Activated T-helper 1 cell treated with anti-CD3 and anti-CD28 coated beads, Interleukin-2, amount 50 U/mL, for 16 hours (primary cell): ENCODE measurements at places on chromosomes 1 and 21.

DNA sequence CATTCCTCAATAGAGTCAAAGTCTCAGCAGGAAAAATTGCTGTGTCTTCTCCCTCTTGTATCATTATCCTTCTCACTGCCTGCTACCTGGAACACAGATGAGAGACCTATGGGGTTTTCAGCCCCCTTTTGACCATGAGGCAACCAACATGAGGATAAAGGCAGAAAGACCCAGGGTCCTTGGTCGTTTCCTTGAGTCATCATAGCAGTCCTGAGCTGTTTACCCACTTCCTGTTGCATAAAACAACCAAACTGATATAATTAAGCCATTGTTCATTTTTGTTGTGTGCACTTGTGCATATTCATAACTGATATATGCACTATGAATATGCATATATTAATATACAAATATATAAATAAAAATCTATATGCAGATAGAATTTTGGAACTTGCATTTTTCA, 188.3 kb upstream of the MAP1LC3C start:
- no peak for DNase-seq

DNA sequence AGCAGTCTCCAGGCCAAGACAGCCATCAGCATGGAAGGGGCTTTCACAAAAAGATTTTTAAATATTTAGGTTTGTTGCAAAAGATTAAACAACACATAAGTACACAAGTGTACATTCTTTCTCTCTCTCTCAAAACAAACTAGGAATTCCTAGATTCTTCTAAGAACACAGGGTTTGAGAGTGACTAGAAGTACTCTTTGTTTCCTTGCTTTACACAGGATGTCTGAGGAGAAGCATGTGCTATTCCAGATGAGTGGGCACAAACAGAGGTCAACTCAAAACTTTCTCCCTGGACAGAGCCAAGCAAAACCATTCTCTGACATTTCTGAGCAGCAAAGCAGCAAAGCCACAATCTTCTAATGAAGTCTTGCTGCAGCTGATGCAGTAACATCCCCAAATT, 210.6 kb upstream of the HOOK1 start:
- no peak for DNase-seq

DNA sequence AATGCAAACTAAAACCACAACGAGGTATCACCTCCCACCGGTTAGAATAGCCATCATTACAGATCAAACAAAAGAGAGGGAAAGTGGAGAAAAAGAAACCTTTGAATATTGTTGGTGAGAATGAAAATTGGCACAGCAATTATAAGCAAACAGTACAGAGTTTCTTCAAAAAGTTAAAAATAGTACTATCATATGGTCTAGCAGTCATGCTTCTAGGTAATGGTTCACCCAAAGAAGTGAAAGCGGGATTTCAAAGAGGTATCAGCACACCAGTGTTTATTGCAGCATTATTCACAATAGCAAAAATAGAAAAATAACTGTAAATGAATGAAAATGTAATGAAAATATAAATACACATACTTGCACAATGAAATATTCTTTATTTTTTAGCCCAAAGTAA, 8.2 kb downstream of the OR2T10 start:
- DNase-seq = no peak

DNA sequence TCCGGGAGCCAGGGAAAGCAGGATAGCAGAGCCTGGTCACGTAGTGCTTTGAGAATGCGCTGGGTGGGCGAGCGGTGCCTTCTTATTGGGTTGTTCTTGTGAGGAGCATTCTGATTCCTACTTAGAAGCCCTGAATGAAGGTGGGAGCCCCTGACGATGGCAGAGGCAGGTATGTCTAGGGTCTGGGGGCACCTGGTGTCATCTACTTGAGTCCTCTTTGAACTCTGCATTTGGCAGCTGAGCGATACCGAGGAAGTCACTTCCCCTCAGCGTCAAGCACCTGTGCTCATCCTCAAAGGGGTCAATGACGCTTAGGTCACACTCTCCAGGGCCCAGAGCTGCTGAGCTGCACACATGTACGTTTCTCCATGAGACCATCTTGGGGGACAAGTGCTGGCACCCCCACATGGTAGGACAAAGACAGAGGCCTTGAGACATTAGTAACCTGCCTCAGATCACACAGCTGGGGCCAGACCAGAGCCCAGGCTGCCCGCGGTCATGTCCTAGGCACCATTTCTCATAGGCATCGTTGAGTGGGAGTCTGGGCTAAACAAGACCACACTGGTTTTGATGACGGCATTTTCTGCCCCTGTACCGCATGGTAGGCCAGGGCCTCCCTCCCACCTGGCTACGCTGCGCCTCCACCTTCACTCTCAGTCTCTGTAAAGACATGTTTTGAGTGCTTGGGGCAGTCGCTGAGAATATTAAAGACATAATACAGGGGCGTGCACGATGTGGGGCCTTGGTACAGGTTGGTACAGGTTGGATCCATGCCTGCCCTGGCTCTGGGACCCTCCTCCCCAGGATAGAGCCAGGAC, 69.1 kb upstream of the ABCG1 start:
- no peak for DNase-seq

DNA sequence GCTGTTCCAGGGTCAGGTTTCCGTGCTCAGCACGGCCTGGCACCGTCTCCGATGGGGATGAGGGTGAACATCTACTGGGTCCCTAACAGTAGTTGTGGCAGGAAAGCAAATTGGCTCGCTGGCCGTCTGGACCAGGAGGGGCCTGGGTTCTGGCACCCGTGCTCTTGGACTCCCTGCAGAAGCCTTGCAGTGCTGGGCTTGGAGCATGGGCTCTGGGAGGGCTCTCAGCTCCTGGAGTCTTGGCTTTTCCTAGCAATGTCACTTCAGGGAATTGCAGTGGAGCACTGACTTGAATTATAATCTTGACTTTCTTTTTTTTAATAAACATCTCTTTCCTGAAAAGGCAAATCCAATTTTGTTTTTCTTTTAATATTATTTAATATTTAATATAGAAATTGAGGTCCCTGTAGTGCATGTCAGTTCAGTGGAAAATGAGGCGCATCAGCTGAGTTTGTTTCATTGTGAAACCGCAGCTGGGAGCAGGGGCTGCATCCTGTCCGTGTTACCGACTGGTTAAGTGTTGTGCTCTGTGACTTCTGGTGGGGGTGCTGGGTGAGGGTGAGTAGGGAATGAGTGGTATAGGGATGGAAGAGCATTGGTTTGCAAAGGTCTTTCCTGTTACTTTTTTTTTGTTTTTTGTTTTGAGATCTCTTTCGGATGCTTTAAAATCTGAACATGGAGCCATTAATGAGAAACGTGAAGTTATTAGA, 64.1 kb downstream of the PEX14 start:
- DNase-seq = no peak

GRCh38 chr1:9308236-9308785, 15.6 kb downstream of the SPSB1 start:
- DNase-seq = no peak

- DNase-seq = no peak
Measured at GRCh38 chr1:41013796-41014195, 7.7 kb downstream of the SLFNL1 start.

DNA sequence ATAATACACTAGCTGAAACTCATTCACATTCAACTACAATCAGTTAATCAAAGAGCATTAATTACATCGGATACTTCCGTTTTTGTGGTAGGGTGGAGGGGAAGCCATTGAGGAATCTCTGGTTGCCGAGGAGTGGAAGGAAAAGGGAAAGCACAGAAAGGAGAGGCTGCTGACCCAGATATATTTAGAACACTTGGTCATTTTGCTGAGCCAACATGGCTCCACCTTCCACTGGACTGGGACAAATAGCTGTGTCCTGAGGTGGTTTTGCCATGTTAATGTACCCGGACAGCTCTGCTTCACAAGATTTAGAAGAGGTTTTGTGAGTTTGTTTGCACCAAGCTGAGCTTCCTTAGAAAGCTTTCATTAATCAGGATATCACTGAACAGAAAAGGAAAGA, 26.2 kb downstream of the ASTN1 start:
- DNase-seq = no peak

GRCh38 chr1:210597555-210598134, 268.9 kb downstream of the HHAT start:
- DNase-seq = no peak

DNA sequence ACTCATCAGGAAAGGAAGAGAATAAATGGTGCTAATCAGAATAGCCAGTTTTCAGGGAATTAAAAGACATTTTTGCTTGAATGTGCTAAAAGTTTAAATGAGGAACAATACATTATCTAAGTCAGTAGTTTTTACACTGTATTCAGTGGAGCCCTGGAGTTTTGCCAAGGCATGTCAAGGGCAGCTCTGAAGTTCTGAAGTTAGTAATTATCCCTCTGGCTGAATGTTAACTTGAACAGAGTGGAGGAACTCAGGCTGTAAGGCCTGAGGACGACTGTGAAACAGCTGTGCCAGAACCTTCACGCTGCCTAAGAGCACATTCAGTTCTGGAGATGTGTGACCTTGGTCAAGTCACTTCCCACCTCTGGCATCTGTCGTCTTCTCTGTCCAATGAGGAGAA, 68.1 kb downstream of the EDEM3 start:
- no peak for DNase-seq
